Nucleus accumbens (tissue), 56 donors: ENCODE measurements at places on chromosomes 7 and 10.

GRCh38 chr7:142440219-142440905 lies 182.5 kb upstream of the PRSS58 start:
- no peak for DNase-seq

- DNase-seq = no peak
These were observed 76.7 kb downstream of the ATXN7L1 start for GRCh38 chr7:105799677-105800076.

DNA sequence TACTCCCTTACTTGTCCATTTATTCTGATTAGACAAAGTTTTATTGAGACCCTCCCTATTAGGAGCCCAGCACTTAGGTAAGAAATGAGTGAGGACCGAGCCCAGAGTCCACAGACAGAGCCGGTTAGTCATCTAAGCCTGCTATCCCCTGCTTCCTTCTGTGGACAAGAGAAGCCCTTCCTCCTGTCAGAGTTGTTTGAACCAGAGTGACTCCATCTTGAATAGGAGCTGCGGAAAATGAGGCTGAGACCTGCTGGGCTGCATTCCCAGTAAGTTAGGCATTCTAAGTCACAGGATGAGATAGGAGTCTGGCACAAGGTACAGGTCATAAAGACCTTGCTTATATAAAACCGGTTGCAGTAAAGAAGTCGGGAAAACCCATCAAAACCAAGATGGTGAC lies 109.1 kb downstream of the CPXM2 start:
- DNase-seq = no peak

GRCh38 chr7:84009782-84010181 lies 184.8 kb downstream of the SEMA3A start:
- DNase-seq = no peak

DNA sequence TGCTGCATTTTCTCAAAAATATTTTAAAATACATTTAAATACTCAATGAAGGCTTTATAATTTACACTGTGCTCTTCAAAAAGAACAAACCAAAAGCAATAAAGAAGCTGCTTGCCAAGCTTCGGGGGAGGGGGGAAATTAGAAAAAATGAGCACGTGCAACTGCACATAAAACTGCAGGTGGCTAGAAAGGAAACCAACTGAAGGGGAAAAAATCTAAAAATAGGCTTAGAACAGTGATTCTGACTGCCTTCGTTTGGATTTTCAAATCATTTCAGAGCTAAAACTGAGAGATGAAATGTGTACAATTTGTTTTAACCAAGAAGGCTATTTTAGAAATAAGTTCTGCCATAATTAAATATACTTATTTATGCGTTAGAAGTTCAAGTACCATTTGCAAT lies 61.4 kb downstream of the ABI1 start:
- no peak for DNase-seq
